ENCODE measurements at places on chromosomes 4 and X.
A peak's percentile ranks its signal among the peaks of the same experiment; 100 is the strongest.

GRCh38 chrX:124194901-124195300 lies 137.6 kb upstream of the TEX13D start:
- no peak for DNase-seq

DNA sequence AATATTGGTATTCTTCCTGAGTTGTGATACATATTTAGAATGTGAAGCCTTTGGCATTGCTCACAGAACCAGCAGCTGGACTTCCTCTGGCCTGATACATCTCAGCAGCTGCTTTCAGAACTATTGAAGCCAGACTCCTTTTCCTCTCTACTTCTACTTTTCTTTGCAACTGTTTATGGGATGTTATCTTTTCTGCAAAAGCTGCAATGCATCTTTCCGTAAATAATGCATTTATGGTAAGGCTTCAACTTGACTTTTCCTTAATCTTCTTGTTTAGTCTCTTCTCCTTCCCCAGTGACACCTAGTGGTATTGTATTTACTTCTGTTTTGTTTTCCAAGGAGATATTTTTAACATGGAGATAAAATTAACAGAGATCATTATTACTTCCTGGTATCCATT lies 1548.7 kb downstream of the PCDH7 start:
- no peak for DNase-seq

GRCh38 chrX:94545722-94546121 lies 871.7 kb downstream of the FAM133A start:
- no peak for DNase-seq

- no peak for DNase-seq
Observed at GRCh38 chr4:186727977-186728519, 4.4 kb upstream of the FAT1 start.

GRCh38 chrX:81238166-81238565 lies 36.3 kb downstream of the SH3BGRL start:
- no peak for DNase-seq

GRCh38 chrX:95057341-95057740 lies 1383.3 kb downstream of the FAM133A start:
- DNase-seq = no peak

GRCh38 chr4:61909031-61909430 lies 708.9 kb downstream of the ADGRL3 start:
- no peak for DNase-seq

DNA sequence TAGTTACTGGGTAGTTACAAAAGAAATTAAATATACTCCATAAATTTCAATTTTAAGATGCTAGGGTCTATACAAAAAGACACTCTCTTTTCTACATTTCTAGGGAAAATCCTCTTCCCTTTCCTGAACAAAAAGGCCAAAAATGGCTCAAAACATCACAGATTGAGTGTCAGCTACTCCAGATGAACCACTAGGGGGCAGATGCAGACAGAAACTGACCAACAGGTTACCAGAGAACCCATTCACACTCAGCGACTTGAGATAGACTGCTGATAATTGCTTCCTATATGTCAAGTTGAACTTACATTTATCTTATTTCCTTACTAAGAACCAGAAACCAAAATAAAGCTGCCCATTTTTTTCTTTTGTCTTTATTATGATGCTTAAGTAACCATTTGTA lies 83.4 kb upstream of the MID1IP1 start:
- DNase-seq = peak; percentile 26

DNA sequence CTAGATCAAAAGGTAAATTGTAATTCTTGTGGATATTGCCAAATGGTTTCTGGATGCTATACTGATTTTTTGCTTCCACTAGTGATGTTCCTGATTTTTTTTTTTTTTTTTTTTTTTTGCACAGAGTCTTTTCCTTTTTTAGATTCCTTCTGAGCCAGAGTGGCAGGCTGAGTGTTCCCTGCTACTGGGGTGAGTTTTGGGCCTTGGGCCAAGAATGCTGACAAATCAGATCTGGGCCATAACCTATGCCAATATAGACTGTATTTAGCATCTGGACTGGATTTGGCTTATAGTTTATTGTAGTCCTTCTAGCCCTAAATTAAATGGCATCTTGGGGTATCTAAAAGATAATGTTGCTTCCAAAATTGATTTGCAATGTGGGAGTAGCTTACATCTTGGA lies 52.8 kb downstream of the REPS2 start:
- no peak for DNase-seq

DNA sequence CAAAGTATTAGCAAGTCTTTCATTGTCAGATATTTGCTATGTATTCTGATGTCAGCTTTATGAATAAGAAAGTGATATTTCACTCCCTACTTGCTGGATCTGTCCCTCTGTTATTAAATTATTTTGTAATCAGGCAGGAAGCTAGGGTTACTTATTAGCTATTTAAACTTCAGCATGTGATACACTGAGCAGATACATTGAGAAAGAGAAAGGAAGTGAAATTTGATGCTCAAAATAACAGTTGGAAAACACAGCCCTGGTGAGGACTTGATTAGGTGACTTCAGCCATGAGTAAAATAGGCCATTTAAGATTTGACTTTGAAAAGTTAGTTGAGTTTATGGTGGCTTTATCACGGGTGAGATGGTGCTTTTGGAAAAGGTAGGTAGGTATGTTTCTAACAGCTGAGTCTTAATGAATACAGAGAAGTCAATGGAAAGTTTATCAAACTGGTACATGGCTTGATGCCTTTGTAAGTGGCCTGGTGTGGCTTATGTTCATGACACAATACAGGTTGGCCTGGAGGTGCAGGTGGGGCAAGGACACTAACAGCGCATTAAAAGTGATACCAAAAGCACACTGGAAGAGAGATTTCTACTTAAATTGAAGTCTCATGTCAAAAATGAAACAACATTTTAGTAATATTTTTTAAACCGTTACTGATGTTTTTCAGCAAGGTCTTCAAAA lies 321.2 kb upstream of the SPOCK3 start:
- no peak for DNase-seq

- peak; percentile 86 for DNase-seq
Observed at GRCh38 chr4:145773581-145774234, 93.8 kb downstream of the C4orf51 start.

DNA sequence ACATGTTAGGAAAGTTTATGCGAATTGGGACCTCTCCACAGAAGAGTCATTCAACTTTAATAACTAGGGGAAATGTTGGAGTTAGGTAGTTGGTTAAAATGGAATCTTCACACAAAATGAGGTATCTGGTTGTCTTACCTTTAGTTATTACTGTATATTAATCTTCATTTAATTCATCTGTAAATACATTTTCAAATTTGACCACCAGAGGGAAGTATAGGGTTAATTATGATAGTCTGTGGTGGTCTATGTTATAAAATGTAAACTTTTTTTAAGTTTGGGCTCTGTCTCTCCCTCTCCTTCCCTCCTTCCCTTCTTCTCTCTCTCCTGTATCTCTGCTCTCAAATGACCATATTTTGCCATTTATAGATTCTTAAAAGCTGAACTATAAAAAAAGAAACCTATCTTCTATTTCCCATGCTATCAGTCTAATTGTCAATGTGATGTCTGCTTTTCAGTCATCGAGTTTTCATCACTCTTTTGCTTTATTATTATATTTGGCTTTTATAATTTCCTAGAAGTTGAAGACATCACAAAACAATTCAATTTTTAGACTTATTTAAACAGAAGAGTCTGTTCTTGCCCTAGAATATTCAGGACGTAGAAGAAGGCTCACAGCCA lies 49.8 kb downstream of the TMEM144 start:
- DNase-seq = peak; percentile 18

GRCh38 chr4:153205757-153206156 lies 1.5 kb downstream of the TRIM2 start:
- DNase-seq = no peak

GRCh38 chr4:81019006-81019405 lies 11.5 kb upstream of the BMP3 start:
- DNase-seq = no peak

- no peak for DNase-seq
Observed at GRCh38 chr4:18533262-18533775, 511.8 kb upstream of the LCORL start.

DNA sequence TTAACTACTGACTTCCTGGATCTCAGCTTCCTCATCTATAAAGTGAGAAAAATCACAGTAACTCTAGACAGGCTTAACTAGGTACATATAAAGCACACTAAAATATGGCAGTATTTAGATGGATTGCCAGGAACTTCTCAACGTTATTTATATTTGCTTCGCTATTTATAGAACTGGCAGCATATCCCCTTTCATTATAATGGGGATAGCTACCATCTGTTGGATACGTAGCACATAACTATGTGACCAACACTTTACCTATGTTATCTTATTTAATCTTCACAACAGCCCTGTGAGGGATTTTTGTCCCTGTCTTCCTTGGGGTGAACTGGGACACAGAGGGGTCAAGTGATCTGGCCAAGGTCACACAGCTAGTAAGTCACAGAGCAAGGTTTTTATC lies 64.6 kb downstream of the ENPEP start:
- no peak for DNase-seq

DNA sequence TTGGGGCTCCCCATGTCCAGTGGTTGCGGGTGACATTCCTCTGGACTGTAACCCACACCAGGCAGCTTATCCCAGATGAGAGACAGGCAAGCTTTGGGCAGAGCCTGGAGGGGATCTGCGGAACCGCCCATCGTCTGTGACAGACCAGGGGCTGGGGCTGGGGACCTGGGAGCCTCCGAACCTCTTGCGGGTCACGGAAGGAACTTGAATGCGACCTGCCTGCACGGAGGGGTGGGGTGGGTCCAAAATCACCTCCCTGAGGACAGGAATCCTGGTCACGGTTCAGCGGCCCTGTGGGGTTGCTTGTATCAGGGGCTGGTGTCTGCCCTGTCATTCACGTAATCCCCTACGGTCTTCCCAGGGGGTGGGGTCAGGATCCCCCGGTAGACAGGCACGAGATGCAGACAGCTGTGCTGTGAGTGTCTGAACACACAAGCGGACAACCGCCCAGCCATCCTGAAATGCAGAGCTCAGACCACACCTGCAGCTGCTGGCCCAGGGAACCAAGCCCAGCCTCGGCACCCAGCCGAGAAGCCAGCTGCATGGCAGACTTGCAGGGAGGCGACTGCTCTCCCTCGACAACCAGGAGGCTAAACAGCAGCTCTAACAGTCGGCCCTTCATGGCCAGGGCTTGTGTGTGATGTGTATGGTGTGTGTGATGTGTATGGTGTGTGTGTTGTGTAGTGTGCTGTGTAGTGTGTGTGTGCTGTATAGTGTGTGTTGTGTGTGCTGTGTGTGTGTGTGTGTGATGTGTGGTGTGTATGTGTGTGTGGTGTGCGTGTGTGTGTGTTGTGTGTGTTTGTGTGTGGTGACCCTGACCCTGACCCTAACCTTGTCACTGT lies 105.9 kb upstream of the ADRA2C start:
- no peak for DNase-seq

DNA sequence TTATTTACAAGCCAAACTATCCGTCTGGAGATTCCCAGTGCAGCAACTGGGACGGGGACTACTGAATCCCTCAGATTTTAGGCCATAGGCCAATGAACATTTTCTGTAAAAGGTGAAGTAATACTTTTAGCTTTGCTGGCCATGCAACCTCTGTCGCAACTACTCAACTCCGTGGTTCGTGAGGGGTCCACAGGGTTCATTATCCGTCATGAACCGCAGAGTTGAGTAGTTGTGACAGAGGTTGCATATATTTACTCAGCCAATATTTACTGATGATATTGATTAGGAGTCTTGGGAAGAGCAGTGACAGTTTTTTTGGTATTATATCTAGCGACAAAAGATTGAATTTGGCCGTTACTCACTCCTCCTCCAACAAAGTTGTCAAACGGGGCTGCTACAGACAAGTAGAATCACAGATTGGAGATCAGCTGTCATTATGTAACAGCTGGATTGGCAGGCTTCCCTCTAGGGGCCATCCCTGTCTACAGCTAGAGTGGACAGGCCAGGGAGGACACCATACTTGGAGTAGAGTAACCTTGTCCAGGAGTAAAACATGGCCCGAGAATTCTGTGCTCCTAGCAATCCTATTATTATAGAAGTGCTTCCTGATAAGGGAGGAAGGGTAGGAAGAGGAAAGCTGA lies 37.2 kb upstream of the CD38 start:
- no peak for DNase-seq

- DNase-seq = no peak
Observed at GRCh38 chr4:39706334-39706733, 8.4 kb downstream of the UBE2K start.

DNA sequence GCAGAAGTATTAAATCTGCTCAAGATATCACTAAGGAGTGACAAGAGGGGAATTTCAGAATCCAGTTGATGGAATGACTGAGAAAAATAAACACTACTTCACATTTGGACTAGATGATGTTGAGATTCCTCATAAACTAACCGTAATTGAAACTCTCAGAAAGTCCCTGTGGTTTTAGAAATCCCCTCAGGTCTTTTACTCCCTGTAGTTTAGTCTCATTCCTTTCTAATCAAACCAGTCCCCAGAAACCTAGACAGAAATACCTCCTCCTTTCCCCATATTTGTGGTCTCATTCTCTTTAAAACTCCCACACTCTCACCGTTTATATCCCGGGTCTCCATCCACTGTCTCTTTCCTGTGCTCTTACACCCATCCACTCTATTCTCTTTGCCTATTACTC lies 15.0 kb upstream of the TLR1 start:
- DNase-seq = peak; percentile 64

DNA sequence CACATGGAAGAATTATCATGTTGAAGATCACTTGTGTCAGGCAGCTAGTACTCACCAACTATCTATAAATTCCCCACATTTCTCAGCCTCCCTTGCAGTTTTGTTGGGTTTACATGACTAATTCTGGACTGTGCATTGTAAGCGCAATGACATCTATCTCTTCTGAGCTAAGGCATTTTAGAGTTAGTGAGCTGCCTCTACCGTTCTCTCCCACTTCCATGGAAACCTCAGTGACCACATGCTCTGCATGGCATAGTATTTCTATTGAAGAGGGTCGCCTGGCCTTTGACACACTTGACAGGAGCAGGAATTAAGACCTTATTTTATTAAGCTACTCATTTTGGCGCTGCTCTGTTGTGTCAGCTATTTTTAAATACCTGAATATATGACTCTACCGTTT lies 67.5 kb upstream of the NPY2R start:
- DNase-seq = no peak

DNA sequence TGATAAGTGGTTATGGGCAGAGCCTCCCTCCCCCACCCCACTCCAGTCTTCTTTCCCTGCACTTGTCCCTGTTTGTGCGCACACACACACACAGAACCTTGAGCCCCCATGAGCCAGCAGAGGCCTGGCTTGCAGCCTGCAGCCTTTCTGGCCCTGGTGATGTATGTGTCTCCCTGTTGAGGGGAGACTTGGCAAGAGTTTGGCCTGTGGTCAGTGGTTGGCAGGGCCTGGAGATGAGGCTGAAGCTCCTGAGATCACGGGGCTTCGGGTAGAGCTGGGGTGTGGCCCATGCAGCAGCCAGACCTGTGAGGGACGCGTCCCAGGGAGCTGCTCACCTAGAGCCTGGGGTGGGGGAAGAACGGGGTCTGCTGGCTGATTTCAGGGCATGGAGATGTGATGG lies 2.3 kb downstream of the GPR173 start:
- no peak for DNase-seq

DNA sequence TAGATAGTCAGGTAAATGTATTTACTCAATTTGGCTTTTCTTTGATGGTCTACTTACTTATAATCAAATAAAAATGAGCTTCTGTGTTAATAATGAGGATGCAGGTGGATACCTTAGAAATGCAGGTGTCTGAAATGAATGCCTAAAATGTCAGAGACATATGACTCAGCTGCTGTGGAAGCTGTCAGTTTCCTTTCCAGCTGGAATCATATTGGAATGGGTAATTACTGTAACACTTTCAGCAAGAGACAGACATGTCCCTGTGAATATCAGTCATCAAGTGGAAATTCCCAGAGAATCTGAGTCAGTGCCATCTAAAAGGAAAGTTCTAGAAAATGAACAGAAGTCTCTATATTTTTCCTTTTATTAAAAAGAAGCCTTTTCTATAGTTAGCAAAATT lies 783.0 kb upstream of the AADAT start:
- DNase-seq = no peak

GRCh38 chr4:98745366-98745765 lies 87.0 kb upstream of the TSPAN5 start:
- DNase-seq = peak; percentile 13

Measured in GM12865 (cell line).